ENCODE measurements at places on chromosomes 3 and 15. TPM values are rescaled to one million over a fixed set of nuclear protein-coding genes. Genes with fewer than 3 reads are reported as not detected.

The DMXL2 gene
- total RNA-seq: 5.6 TPM

The MESP1 gene
- total RNA-seq: 0.49 TPM

The TUSC7 gene
- total RNA-seq: not detected

DNA sequence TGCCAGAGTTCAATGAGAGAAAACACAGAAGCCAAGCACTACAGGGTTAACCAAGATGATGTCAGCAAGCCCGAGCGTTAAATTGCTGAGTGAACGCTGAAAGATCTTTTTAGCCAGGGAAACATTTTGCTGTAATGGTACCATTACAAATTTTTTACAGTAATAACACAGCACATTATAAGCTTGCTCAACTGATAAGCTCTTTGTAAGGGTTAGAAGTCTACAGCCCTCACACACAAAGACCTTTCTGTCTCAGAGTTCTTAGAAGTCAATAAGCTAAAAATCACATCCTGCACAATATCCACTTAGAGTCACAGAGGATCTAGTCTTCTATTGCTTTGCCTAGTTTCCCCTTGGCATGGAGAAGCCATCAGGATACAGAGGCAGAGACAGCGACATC, 29.9 kb downstream of the CHSY1 start:
- H3K4me1 ChIP-seq: no peaks in the 10 kb centered on the region
- no peak for DNase-seq
- no peaks in the 10 kb centered on the region for H3K36me3 ChIP-seq
- H3K4me3 ChIP-seq: no peak overlapping the region

- no peaks in the 10 kb centered on the region for H3K36me3 ChIP-seq
- H3K4me3 ChIP-seq: no peak overlapping the region
- DNase-seq: peak; percentile 26
- H3K27ac ChIP-seq: no peak overlapping the region
- H3K27me3 ChIP-seq: no peaks in the 10 kb centered on the region
- H3K4me1 ChIP-seq: no peaks in the 10 kb centered on the region
Observed at GRCh38 chr3:39166134-39166710, 12.8 kb upstream of the CSRNP1 start.

DNA sequence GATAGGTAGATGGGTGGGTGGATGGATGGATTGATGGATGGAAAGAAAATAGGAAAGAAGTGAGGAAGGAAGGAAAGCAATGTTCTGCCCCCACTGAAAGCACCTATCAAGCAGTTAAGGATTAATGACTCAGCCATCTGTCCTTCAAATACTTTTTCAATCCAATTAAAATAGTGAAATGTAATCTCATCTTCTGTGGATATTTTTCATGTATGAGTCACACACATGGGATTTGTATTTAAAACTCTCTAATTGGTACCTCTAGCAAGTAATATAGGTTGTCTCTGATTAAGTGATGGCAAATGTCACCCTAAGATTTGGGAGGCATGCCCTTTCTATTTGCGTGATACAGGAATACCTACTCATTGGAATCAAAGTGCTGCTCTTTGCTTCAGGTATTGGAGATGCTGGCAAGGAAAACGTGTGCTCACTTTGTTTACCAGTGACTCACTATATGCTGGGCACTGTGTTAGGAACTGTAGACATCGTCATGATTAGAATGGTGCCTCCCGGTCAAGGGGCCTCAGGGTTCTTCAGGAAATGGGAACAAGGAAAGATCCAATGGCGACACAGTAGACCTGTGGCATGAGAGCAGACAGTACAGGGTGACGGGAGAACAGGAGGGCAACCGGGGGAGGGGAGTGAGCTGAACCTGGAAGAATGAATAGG, 230.1 kb downstream of the CLSTN2 start:
- no peaks in the 10 kb centered on the region for H3K4me1 ChIP-seq
- H3K27me3 ChIP-seq: no peaks in the 10 kb centered on the region
- no peak for DNase-seq
- no peak overlapping the region for H3K27ac ChIP-seq

DNA sequence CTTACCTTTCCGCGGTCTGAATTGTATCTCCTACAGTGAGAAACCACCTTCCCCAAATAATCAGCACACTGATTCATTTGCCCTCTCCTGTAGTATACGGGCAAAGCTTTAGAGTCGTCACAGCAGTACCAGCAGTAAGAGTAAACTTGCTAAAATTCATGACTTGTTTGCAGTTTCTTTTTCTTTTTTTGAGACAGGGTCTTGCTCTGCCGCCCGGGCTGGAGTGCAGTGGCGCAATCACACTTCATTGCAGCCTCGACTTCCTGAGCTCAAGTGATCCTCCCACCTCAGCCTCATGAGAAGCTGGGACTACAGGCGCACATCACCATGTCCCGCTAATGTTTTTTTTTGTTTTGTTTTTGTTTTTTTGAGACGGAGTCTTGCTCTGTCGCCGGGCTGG, 11.9 kb downstream of the SCAMP5 start:
- peaks cover 44% of the 10 kb centered on the region for H3K4me1 ChIP-seq
- peaks cover 17% of the 10 kb centered on the region for H3K27me3 ChIP-seq
- no peak overlapping the region for H3K4me3 ChIP-seq
- H3K27ac ChIP-seq: no peak overlapping the region
- H3K36me3 ChIP-seq: no peaks in the 10 kb centered on the region
- no peak for DNase-seq

DNA sequence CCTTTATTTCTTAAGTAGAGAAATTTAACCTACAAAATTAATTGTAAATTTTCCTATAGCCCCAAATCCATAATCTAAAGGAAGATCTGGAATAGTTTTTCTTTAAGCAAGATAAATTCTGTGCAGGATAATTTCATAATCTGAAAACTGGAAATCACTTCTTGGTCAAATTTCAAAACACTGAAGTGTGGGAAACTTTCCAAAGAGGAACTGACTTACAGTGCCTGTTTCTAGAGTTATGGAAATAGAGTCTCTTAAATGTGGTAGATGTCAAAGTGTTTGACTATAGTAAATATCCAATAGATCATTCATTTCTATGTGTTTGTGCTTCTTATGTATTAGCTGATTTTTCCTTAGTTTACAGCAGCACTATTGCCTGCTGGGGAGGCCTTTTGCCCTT, 1.6 kb upstream of the P2RY13 start:
- H3K4me1 ChIP-seq: peaks cover 7% of the 10 kb centered on the region
- H3K27me3 ChIP-seq: no peaks in the 10 kb centered on the region
- no peak overlapping the region for H3K4me3 ChIP-seq
- no peak for DNase-seq

DNA sequence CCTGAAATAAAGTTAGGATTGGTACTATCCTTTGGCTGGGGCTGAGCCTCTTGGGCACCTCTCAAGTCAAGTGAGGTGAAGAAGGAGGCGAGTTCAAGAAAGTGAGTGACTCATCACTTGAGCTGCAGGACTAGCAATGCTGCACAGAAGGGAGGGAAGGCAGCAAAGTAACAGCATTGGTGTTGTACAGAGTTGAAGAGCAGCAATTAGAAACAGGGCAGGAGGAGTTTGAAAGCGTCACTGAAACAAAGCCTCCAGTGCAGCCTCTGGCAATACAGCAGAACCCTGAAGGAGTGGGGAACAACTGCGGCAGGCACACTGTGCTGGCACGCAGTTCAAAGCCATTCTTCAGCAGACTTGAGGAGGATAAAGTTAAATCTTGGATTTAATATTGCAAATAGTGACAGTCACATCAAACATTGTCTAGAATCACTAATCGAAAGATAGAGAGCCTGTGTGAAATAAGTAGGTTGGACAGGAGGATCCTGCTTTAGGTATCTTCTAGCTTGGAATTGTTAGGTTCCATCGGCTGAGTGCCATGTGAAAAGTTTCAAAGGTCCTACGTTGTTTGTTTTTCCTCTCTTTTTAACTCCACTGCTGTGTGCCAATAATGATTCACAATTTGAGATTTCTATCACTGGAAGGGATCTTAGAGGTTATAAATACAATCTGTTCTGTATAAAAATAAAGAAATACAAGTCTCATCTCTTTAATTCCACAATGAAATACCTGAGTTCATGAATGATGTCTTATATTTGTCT, 479.8 kb downstream of the NAALADL2 start:
- H3K4me1 ChIP-seq: no peaks in the 10 kb centered on the region
- no peaks in the 10 kb centered on the region for H3K27me3 ChIP-seq
- no peak for DNase-seq
- H3K27ac ChIP-seq: no peak overlapping the region
- no peak overlapping the region for H3K4me3 ChIP-seq

DNA sequence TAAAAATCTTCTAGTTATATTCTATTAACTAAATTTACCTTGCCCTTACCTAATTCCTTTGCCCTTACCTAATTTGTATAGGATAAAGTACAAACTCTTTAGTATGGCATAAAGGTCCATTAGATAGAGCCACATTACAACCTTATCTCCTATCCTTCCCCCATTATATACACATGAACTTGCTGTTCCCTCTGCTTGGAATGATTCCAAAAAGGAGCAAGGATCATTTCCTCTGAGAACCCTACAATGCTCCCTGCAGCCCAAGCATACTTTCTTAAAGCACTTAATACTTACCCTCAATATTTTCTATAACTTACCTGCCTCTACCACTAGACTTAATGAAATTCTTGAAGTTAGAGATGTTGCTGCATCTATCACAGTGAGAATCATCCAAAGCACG, 118.9 kb upstream of the CCDC54 start:
- no peak overlapping the region for H3K4me3 ChIP-seq
- no peaks in the 10 kb centered on the region for H3K27me3 ChIP-seq
- H3K4me1 ChIP-seq: no peaks in the 10 kb centered on the region
- H3K27ac ChIP-seq: no peak overlapping the region
- no peak for DNase-seq
- H3K36me3 ChIP-seq: no peaks in the 10 kb centered on the region

GRCh38 chr3:45910892-45911291, 24.5 kb downstream of the CCR9 start:
- H3K4me1 ChIP-seq: peaks cover 8% of the 10 kb centered on the region
- DNase-seq: no peak
- peaks cover 2% of the 10 kb centered on the region for H3K36me3 ChIP-seq
- no peak overlapping the region for H3K27ac ChIP-seq
- no peak overlapping the region for H3K4me3 ChIP-seq

GRCh38 chr3:50003216-50003615, 63.3 kb downstream of the RBM6 start:
- no peaks in the 10 kb centered on the region for H3K4me1 ChIP-seq
- H3K27ac ChIP-seq: no peak overlapping the region
- DNase-seq: no peak
- no peaks in the 10 kb centered on the region for H3K27me3 ChIP-seq
- H3K36me3 ChIP-seq: peaks cover 13% of the 10 kb centered on the region
- no peak overlapping the region for H3K4me3 ChIP-seq

DNA sequence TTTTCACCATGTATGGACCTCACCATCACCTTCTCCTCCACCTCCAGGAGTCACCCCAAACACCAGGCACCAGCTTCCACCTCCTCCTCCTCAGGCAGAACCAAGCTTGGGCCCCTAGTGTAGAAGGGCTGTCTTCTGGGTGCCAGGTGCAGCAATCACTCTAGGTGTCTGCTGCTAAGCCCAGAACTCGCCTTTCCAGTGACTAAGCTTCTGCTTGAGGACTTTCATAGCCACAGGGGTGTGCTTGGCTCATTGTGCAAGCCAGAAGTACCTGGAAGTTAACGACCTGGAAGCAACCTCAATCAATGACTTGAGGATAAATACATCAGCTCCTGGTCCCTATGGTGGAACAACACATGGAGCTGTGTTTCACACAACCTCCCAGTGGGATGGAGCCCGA, 49.8 kb upstream of the PXYLP1 start:
- H3K36me3 ChIP-seq: no peaks in the 10 kb centered on the region
- no peak overlapping the region for H3K27ac ChIP-seq
- DNase-seq: no peak
- H3K4me3 ChIP-seq: no peak overlapping the region
- H3K4me1 ChIP-seq: no peaks in the 10 kb centered on the region

GRCh38 chr3:124976383-124976782, 41.8 kb upstream of the MUC13 start:
- no peaks in the 10 kb centered on the region for H3K4me1 ChIP-seq
- peaks cover 9% of the 10 kb centered on the region for H3K36me3 ChIP-seq
- no peaks in the 10 kb centered on the region for H3K27me3 ChIP-seq

GRCh38 chr15:35061161-35061824, 23.8 kb downstream of the NANOGP8 start:
- H3K4me1 ChIP-seq: no peaks in the 10 kb centered on the region
- no peak for DNase-seq
- H3K4me3 ChIP-seq: no peak overlapping the region
- H3K27ac ChIP-seq: no peak overlapping the region
- H3K36me3 ChIP-seq: no peaks in the 10 kb centered on the region

- DNase-seq: no peak
- no peak overlapping the region for H3K4me3 ChIP-seq
- no peaks in the 10 kb centered on the region for H3K4me1 ChIP-seq
- H3K27me3 ChIP-seq: no peaks in the 10 kb centered on the region
Observed at GRCh38 chr3:42874749-42875148, 930 bp downstream of the CYP8B1 start.

DNA sequence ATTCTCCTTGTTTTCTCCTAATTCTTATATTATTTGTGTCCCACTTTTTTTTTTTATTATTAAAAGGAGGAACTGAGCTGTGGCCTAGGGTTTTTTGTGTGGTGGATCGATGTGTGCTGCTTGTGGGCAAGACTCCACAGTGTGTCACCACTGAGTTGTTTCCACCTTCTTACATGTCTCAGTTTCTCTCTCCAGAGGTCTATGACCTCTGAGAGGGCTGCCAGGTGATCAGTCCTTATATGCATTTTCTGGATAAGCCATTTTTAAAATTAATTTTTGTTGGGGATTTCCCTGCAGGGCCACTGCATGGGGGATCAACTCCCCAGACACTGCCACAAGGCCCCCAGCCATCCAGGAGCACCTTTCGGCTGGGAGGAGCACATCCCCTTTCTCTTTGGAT, 27.8 kb downstream of the IQCF6 start:
- no peaks in the 10 kb centered on the region for H3K4me1 ChIP-seq
- no peak for DNase-seq
- no peaks in the 10 kb centered on the region for H3K27me3 ChIP-seq
- no peak overlapping the region for H3K4me3 ChIP-seq

GRCh38 chr3:124761935-124762660, 31.8 kb downstream of the UMPS start:
- H3K27me3 ChIP-seq: no peaks in the 10 kb centered on the region
- no peaks in the 10 kb centered on the region for H3K4me1 ChIP-seq
- DNase-seq: no peak
- no peak overlapping the region for H3K4me3 ChIP-seq
- no peak overlapping the region for H3K27ac ChIP-seq

GRCh38 chr15:96207377-96208006, 123.0 kb upstream of the NR2F2 start:
- DNase-seq: no peak
- no peak overlapping the region for H3K4me3 ChIP-seq
- H3K36me3 ChIP-seq: no peaks in the 10 kb centered on the region
- H3K27me3 ChIP-seq: no peaks in the 10 kb centered on the region
- no peaks in the 10 kb centered on the region for H3K4me1 ChIP-seq

DNA sequence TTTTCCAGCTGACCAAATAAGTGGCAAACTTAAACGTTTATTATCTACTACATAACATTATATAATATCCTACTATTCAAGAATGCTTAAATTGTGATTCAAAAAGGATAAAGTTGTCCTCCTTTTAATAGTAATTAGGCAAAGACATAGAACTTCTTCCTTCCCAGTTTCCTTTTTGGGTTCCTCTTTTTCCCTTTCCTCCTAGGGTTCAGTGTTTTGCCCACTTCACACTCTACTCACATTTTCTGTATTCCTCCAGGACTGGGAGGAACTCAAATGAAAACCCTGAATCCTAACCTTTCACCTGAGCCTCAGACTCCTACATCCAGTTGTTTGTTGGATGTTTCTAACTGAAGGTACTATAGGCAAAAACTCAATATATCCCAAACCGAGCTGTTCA, 132.5 kb downstream of the PEAK1 start:
- H3K27ac ChIP-seq: no peak overlapping the region
- no peaks in the 10 kb centered on the region for H3K27me3 ChIP-seq
- no peak for DNase-seq
- peaks cover 4% of the 10 kb centered on the region for H3K36me3 ChIP-seq
- no peak overlapping the region for H3K4me3 ChIP-seq

GRCh38 chr15:101092156-101092866, 159.5 kb downstream of the CHSY1 start:
- H3K27ac ChIP-seq: no peak overlapping the region
- no peaks in the 10 kb centered on the region for H3K36me3 ChIP-seq
